ENCODE measurements at places on chromosomes 6 and 20. TPM values are rescaled to one million over a fixed set of nuclear protein-coding genes. Genes with fewer than 3 reads are reported as not detected.

The COL9A1 gene
- not detected for total RNA-seq

The FANCE gene
- 4.8 TPM for total RNA-seq

The BPHL gene
- 20.0 TPM for total RNA-seq

The ZCCHC3 gene
- 20.1 TPM for total RNA-seq

The NNAT gene
- 7.4 TPM for total RNA-seq

- no peak for DNase-seq
These were observed 92.5 kb downstream of the SCP2D1 start for GRCh38 chr20:18906046-18906445.

Data from omental fat pad (tissue), 4 donors.